ENCODE measurements at places on chromosomes 3 and 15.

GRCh38 chr15:96268442-96269204, 61.9 kb upstream of the NR2F2 start:
- DNase-seq: no peak

DNA sequence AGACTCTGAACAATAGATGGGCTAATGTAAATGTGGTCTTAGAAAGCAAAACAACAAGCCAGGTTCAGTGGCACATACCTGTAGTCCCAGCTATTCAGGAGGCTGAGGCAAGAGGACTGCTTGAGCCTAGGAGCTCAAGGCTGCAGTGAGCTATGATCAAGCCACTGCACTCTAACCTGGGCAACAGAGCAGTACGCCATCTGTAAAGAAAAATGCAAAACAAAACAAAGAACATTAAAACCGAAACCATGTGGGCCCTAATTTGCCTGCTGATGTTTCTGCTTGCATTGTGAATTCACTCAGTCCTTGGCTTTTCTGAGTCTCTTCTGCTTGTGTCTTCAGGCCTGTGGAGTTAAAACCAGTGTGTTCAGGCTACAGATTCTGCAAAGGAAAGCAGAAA, 56.7 kb downstream of the CCNL1 start:
- DNase-seq: no peak

DNA sequence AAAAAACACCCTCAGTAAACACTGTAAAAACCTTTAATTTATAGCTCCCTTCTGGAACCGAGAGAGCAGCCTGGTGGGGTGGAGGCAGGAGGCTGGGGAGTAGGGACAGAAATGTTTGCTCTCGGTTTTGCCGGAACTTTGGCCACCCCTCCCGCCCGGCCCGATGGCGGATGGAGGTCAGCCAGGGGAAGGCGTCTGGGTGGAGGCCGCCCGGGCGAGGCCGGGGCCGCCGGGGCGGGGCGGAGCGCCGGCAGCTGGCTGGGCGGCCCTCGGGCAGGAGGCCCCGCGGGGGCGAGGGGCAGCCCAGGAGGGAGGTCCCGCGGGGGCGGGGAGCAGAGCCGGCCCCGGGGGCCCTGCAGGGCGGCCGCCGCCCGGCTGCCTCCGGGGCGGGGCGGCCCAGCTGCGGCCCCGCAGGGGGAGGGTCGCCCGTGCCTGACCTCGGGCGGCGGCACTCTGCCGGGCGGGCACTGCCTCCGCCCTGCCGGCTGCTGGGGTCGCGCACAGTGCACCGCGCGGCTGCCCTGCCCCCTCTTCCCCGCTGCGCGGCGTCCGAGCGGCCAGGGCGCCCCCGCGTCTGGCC, 829 bp upstream of the SKIL start:
- peak; percentile 89 for DNase-seq

DNA sequence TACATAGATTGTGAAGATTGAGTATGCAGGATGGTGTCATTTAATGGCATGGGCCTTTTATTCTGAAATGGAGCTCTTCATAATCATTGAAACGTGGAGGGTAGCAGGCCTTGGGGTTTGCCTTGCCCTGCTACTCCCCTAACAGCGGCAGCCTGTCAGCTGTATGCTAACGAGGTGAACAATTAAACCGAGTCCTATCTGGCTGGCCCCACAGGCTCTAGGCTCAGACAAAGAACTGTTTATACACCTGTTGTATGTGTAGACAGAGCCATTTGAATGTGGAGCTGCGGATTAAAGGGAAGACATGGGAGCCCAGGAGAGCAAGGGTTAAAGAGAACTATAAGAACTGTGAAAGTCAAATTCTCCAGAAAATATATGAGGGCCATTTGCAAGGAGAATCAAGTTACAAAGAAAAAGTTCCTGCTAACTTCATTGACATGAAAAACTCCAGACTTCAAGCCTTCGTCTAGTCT, 116.7 kb upstream of the CGNL1 start:
- peak; percentile 97 for DNase-seq

DNA sequence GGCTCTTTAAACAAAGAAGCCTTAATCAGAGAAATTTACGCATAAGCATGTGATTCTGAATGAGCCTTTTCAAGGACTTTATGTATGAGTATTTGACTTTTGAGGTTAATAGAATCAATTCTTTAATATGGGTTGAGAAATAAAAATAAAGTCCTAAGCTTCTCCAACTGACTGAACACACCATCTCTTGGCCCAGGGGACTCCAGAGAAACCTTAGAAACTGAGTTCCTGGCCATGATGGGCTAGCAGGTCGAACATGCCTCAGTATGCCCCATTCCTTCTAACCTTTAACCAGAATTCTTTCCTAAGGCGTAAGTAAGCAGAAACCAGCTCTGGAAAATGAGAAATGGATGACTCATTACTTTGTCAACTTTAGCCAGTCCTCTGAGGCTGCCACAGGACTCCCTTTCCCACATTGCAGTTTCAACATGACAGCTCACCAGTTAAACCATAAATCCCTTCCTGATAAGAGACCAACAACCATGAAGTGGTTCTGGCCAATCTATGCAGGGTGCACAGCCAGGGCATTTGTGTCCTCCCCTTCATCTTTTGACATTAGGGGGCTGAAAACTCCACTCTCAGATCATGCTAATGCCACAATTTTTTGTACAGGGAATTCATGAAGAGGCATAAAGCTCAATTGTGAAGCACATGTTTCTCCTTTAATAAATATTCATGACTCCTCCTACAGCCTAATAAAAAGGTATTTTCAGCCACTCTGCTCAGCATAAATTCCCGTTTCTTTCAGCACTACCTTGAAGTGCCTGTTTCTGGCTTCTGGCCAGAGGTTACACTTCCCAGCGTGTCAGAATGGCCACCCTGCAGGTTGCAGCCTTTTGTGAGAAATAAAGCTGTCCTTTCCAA, 33.3 kb downstream of the TM4SF18 start:
- peak; percentile 62 for DNase-seq

DNA sequence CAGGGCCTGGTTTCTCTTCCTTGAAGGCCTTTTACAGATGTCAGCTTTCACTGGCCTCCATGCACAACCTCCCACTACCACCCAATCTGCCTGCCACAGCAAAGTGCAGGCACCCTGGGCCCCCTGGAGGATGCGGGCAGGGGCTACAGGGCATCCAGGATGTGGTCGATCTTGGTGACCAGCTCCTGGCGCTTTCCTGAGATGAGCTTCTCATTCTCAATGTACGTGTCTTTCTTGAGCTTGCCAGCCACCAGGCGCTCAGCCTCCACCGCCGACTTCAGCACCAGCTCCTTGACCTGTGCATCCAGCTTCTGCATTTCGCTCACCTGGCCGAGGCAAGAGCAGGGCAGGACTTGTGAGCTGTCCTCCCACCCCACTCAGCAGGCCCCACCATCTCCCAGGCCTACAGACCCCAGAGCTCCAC, 30.3 kb downstream of the RPN1 start:
- DNase-seq: no peak

Data from SJCRH30 (cell line).